ENCODE measurements at places on chromosomes 13 and 19. TPM values are rescaled to one million over a fixed set of nuclear protein-coding genes. Genes with fewer than 3 reads are reported as not detected.
A peak's percentile ranks its signal among the peaks of the same experiment; 100 is the strongest.

GRCh38 chr19:47353307-47353712 is 4.2 kb downstream of the DHX34 start:
- no peak for DNase-seq

Gene DNAAF3
- not detected for total RNA-seq

Gene SHANK1
- not detected for total RNA-seq

GRCh38 chr19:49591731-49592485 is 926 bp downstream of the PRR12 start:
- peak; percentile 51 for DNase-seq

DNA sequence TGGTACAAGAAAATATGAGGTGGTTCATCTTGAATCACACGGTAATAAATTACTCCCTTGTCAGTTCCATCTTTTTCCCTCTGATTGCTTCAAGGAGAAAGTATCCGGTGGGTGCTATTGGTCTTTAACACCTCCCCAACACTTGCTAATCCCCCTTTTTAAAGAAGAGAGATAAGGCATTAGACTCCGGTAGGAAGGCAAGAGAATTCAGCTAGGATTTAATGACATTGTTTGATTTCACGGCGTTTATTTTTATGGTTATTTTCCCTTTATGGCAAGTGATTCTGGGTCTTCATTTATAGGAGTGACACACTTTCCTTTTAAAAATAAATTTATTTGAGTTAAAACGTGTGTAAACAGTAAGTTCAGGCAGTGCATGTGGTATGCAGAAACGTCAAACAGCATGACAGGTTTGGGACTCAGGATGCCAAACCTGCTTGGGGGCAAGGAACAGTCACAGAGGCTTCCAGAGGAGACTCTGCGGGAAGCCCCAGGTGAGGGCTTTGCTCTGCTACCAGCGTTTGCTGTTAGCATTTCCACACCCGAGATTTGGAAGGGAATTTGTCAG is 36.5 kb downstream of the TSHZ3 start:
- DNase-seq: no peak

DNA sequence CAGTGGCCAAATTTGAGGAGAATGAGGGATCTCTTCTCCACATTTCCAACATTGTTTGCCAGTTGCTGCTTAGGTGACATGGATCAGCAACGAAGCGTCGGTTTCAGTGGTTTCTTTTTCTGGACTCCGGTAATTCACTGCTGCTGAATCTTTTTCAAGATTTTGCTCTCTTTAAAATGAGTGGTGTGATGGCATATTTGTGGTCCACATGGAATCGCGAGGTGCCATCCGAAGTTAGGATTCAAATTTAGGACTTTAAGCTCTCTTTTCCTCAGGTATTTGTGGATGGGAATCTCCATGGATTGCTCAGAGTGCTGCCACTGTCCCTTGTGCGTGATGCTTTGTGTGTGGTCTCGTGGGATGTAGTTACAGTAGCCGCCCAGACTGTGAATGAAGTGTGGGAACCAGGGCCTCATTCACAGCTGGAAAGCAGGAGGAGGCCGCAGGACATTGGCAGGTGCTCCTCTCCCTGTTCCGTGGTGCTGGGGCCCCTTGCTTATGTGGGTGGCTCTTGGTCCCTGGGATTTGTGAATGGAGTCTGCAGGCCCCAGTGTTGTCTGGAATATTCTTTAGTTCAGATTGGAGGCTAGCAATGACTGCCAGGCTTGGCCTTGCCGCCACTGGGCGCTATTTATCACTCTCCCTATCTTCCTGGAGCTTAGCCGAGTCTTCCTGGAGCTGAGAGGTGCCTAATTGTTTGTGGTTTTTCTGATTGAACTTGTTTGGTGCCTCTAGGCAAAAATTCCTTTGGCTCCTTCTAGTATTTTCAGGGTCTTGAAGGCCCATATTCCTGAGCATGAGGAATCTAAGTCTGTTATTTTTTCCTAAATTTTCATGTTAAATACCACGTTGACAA is 1.5 kb downstream of the ILF3 start:
- peak; percentile 21 for DNase-seq

Gene NXNL1
- not detected for total RNA-seq

Gene DCT
- total RNA-seq: 0.10 TPM

GRCh38 chr13:27791146-27791900 is 960 bp upstream of the GSX1 start:
- no peak for DNase-seq

- DNase-seq: no peak
Observed at GRCh38 chr19:16378291-16378889, 53.8 kb downstream of the KLF2 start.

DNA sequence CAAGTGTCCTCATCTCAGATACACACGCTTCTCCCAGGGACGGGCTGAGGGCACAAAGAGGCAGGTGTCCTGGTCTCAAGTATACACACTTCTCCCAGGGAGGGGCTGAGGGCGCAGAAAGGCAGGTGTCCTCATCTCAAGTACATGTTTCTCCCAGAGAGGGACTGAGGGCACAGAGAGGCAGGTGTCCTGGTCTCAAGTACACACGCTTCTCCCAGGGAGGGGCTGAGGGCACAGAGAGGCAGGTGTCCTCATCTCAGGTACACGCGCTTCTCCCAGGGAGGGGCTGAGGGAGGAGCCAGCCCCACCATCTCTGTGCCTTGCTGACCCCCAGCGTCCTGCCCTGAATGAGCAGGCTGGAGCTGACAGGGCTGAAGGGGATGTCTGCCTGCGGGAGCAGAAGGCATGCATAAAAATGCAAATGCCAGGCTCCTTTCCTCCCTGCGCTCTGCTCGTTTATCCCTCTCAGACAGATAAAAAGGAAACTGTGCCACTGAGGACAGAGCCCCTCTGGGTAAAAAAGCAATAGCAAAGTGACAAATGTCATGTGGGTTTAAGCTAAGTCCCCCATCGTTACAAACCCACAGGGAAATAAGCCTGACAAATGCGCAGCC is 96.1 kb upstream of the UQCRFS1 start:
- DNase-seq: no peak

DNA sequence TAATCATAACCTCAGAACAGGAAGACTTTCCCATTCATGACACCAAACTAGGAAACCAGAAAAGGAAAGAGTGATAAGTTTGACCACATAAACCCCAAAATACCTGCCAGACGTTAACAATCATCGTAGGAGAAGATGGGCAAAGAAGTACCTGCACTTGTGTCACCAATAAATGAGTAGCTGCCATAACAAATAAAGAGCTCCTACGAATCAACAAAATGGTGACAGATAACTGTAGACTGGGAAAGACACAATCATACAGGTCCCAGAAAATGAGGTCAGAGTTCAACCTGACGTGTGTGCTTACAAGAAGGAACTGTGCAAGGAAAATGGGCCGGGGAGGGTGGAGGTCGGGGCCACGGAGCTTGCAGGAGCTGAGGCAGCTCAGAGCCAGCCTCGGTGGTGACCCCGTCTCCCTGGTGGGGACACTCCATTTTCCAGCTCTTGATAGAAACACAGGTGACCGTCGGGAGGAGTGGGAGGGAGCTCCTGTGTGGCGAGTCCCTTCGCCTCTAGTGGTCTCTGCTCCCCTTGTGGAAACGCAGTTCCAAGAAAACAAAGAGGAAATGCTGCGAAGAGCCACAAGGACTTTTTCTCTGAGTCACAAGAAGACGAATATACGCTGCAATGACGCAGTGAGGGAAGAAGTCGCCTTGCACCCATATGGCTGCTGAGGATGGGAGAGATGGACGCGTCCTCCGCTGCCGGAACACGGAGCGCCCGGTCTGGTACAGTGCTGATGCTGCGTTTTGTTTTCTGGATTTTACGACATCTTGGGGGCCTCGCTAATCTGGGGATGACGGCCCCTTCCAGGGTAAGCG is 9.5 kb downstream of the PIP5K1C start:
- DNase-seq: no peak

Gene FFAR1
- not detected for total RNA-seq

Gene ZNF439
- 3.3 TPM for total RNA-seq

Gene TMPRSS9
- not detected for total RNA-seq

- no peak for DNase-seq
Observed at GRCh38 chr13:20387441-20387971, 138.2 kb downstream of the CRYL1 start.

- DNase-seq: no peak
Observed at GRCh38 chr13:100560498-100561157, 28.0 kb downstream of the GGACT start.

Gene STARD13
- total RNA-seq: 0.15 TPM

DNA sequence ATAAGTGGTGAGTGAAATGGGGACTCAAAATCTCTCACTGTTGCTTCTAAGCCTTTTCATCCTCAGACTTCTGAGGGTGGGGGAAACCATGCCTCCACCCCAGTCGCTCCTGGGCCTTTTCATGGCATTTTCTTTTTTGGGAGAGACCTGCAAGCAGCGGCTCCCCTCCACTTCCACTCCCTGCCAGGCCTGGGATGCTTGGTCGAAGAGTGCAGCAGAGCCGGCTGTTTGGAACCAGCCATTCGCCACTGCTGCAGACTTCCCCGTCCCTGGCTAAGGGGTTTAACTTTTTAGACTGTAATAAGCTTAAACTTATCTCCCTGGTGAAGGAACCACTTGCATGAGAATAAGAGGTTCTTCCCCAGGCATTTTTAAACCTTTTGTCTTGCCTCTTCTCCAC is 617.2 kb downstream of the PCDH9 start:
- no peak for DNase-seq

DNA sequence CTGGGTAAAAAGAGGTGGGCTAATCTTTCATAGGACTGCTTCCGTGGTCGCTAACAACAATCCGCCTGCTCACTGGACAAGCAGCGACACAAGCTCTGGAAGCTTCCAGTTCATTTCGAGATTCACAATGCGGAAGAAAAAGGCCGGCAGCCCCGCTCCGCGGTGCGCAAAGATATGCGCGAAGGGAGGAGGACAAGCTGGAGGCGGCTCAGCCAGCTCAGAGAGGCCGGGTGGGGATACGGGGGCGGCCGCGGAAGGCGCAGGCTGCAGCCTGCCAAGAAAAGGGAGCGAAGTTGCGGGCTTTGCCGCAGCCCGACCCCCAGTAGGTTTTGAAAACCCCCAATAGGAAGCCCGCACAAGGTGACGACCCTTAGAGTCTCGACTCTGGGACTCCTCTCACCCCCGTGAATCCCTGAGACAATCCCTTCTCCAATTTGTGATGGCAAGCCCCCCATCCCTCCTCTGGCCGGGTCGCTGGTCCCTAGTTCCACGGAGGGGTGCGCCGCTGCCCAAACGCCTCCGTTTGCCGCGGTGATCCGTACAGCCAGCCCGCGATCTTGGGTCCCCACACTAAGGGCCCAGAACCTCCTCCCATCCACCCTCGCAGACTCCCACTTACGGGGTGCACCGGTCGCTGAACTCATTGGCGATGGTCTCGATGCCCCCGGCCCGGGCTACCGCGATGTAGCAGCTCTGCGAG is 697 bp downstream of the HSPH1 start:
- DNase-seq: peak; percentile 78

Gene PLK5
- total RNA-seq: not detected

DNA sequence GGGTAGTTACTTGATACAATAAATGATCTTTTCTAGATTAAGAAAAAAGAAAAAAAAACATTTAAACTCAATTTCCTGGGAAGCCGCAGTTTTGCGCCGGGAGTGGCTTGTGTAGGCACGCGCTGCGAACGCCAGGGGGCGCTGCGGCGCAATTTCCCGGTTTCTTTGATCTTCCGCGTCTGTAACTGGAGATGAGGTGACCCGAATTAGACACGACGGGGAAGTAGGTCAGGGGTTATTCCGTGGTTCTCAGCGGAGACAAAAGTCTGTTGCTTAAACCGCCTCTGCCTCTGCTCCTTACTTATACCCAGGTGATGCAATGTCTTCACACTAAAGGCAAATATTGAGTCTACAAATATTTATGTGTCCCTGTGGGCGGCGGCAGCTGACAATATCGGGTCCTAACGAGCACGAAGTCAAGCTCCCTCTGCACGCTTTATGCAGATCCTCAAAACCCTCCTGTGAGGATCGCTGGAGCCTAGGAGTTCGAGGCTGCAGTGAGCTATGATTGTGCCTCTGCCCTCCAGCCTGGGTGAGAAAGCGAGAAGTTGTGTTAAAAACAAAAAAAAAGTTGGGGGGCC is 15.2 kb downstream of the STXBP2 start:
- peak; percentile 88 for DNase-seq

Gene ZNF559
- 18.5 TPM for total RNA-seq

DNA sequence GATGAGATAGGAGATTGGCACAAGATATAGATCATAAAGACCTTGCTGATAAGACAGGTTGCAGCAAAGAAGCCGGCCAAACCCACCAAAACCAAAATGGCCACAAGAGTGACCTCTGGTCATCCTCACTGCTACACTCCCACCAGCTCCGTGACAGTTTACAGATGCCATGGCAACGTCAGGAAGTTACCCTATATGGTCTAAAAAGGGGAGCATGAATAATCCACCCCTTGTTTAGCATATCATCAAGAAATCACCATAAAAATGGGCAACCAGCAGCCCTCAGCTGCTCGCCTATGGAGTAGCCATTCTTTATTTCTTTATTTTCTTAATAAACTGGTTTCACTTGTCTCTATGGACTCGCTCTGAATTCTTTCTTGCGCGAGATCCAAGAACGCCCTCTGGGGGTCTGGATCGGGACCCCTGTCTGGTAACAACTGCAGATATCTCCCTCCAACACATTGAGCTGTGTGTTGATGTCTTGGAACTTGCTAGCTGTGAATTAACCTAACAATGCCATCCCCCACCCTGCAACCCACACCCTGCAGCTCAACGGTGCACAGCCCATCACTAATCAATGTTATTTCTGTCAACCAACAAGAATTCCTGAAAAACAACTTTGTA is 27.1 kb upstream of the GRTP1 start:
- DNase-seq: no peak

DNA sequence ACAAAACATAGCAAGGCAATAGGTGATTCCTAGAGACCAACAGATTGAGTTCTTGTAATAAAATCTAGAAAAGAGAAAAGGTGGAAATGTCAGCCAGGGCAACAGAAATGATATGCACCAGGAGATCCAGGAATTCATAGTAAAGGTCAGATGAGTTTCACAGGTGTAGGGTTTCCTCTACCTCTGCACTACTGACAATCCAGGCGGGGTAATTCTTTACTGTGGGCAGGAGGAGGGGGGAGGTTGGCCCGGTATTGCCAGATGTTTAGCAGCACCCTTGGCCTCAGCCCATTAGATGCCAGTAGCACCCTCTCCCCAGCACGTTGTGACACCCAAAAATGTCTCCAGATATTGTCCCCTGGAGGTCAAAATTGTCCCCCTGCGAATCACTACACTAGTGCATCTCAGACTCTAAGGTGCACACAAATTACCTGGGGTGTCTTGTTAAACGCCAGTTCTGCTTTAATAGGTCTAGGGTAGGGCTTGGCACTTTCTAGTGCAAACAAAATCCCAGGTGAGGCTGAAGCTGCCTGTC is 3.5 kb upstream of the UBAC2 start:
- no peak for DNase-seq

- no peak for DNase-seq
Observed at GRCh38 chr19:5498830-5499550, 43.8 kb downstream of the ZNRF4 start.

Measured in activated CD4-positive, alpha-beta memory T cell treated with anti-CD3 and anti-CD28 coated beads, Interleukin-2, amount 10 ng/mL, durations not matched to agents 7 days and 5 days (primary cell).